Naive thymus-derived CD8-positive, alpha-beta T cell (primary cell): ENCODE measurements at places on chromosomes 16 and 17.

DNA sequence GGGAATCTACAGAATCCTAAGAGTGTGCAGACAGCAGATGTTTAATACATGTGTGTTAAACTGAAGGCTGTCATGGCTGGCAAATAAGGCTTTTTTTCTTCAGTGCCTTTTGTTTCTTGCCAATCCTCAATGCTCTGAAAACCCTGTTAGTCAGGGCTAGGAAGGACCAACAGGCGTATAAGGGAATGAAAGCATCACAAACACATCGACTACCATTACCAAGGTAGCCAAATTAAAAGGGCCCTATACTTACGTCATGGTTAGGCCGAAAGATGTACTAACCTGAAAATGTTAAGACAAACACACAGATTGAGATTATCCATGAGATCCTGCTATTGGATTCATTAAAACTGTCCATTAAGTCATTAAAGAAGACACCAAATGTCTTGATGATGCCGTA, 13.1 kb downstream of the SLC16A6 start:
- no peak overlapping the region for H3K27ac ChIP-seq
- H3K4me1 ChIP-seq, result peaks cover 22% of the 10 kb centered on the region
- H3K4me3 ChIP-seq, result no peak overlapping the region
- DNase-seq, result no peak
- H3K27me3 ChIP-seq, result no peaks in the 10 kb centered on the region

GRCh38 chr17:79364315-79365094, 246.3 kb downstream of the RBFOX3 start:
- H3K27ac ChIP-seq, result no peak overlapping the region
- H3K4me3 ChIP-seq, result no peak overlapping the region
- H3K4me1 ChIP-seq, result no peaks in the 10 kb centered on the region
- peaks cover 3% of the 10 kb centered on the region for H3K27me3 ChIP-seq

GRCh38 chr17:7480089-7480384, 606 bp upstream of the ZBTB4 start:
- DNase-seq, result no peak
- H3K4me3 ChIP-seq, result peak overlapping the region; percentile 93
- H3K36me3 ChIP-seq, result no peaks in the 10 kb centered on the region
- peaks cover 47% of the 10 kb centered on the region for H3K4me1 ChIP-seq
- H3K27ac ChIP-seq, result peak overlapping the region; percentile 97

- no peak overlapping the region for H3K4me3 ChIP-seq
- no peak overlapping the region for H3K27ac ChIP-seq
- peaks cover 9% of the 10 kb centered on the region for H3K4me1 ChIP-seq
Observed at GRCh38 chr16:57903656-57904055, 67.3 kb downstream of the CNGB1 start.

- no peak for DNase-seq
- H3K27ac ChIP-seq, result no peak overlapping the region
- no peaks in the 10 kb centered on the region for H3K36me3 ChIP-seq
- no peak overlapping the region for H3K4me3 ChIP-seq
Observed at GRCh38 chr16:19114359-19115147, 789 bp downstream of the ITPRIPL2 start.

GRCh38 chr16:86063760-86064405, 164.9 kb downstream of the IRF8 start:
- no peak overlapping the region for H3K4me3 ChIP-seq
- no peaks in the 10 kb centered on the region for H3K36me3 ChIP-seq
- no peak overlapping the region for H3K27ac ChIP-seq
- peaks cover 5% of the 10 kb centered on the region for H3K27me3 ChIP-seq

- H3K4me1 ChIP-seq, result no peaks in the 10 kb centered on the region
- no peaks in the 10 kb centered on the region for H3K36me3 ChIP-seq
- no peaks in the 10 kb centered on the region for H3K27me3 ChIP-seq
- DNase-seq, result no peak
- no peak overlapping the region for H3K4me3 ChIP-seq
Observed at GRCh38 chr17:77306048-77306789, 165.4 kb downstream of the SEC14L1 start.

DNA sequence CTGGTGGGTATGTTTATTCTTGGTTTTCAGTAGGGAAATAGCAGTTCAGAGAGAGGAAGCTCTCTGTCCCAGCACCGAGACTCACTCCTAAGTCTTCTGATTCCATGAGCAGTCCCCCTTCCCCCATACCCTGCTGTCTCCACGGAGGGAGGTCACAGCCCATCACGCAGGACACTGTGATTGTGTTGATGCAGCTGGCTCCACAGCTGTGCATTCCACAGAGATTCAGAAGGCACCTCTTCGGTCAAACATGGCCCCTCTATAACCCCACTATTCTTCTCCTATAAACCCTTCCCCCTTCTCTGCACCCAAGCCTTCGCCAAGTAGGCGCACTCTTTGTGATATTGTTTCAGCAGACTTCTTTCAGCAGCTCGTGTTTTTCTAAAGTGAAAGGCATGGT, 104.3 kb upstream of the HLF start:
- H3K36me3 ChIP-seq, result peaks cover 26% of the 10 kb centered on the region
- no peak overlapping the region for H3K27ac ChIP-seq
- DNase-seq, result no peak
- no peak overlapping the region for H3K4me3 ChIP-seq
